RPMI7951 (cell line): ENCODE measurements at places on chromosomes 1 and 21.
A peak's percentile ranks its signal among the peaks of the same experiment; 100 is the strongest.

DNA sequence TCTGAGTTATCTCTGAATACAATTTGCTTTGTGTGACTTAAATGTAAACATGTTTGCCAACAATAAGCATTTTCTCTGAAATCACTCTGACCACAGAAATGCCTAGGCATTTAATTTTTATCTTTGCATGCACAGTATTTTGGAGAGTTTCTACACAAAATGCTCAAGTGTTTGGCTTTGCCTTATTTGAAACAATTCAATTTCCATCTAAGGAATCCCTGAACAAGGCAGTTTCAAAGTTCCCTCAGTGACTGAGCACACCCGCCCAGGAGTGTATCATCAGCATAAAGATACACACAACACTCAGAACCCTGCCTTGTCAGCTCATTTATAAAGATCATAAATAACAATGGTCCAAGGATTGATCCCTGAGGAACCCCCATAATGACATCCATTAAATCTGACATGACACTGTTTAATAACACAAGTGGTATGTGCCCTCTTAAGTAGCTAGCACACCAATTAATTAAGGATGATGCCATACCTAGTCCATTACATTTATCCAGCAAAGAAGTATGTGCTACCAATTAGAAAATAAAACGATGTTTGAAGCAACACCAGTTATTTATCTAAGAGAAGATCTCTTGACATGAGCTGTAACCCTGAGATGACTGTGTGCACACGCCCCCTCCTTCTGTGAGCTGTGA is 585.8 kb downstream of the ADGRL2 start:
- DNase-seq, result no peak

DNA sequence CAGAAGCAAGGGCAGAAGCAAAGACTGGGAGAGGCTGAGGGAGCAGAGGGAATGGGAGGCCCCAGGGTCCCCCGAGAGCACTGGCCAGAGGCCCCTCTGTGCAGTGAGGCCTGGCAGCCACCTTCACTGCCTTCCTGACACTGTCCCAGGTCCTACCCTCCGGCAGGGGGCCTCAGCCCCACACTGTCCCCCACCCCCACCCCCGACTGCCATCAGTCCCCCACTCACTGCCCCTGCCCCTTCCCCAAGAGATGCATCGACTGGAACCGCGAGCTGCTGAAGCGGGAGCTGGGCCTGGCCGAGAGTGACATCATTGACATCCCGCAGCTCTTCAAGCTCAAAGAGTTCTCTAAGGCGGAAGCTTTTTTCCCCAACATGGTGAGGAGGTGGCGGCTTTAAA is 13.0 kb upstream of the PADI6 start:
- no peak for DNase-seq

GRCh38 chr1:212596798-212597197 is 11.8 kb upstream of the ATF3 start:
- no peak for DNase-seq

- DNase-seq, result no peak
These were observed 62.8 kb downstream of the IGSF21 start for GRCh38 chr1:18170444-18170843.

DNA sequence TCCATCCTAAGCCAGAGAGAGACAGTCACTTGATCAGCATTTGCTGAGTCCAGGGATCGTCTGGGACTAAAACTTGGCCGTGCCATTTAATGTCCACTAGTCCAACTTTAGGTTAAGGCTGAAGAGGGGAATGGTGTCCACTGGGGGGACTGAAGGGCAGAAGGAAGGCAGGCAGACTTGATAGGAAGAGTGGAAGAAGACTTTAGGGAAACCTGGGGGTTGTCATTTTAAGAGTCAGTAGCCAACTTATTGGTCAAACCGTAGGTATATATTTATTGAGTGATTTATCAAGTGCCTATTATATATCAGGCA is 1.3 kb upstream of the LMOD1 start:
- DNase-seq, result peak; percentile 17

- DNase-seq, result peak; percentile 75
These were observed 87.3 kb downstream of the USP24 start for GRCh38 chr1:55127827-55128343.

- no peak for DNase-seq
These were observed 15.9 kb downstream of the RABIF start for GRCh38 chr1:202873026-202873425.

GRCh38 chr1:191711961-191712360 is 446.3 kb upstream of the RGS18 start:
- no peak for DNase-seq

DNA sequence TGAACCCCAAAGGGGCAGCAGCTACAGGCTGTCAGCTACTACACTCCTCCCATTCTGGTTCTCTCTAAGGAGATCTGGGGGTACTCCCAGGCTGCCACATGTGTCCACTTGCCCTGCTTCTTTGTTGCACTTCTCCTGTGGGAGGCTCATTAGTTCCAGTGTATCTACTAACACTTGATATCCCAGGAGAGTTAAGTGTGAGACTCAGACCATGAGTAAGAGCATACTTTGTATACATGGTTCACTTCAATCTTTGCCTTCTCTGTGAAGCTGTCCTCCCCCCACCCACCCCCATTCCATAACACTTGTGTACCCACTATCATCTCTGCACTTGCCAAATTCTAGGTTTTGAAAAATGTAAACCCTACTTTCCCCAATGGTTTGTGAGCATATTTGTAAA is 34.9 kb upstream of the GADD45A start:
- no peak for DNase-seq

DNA sequence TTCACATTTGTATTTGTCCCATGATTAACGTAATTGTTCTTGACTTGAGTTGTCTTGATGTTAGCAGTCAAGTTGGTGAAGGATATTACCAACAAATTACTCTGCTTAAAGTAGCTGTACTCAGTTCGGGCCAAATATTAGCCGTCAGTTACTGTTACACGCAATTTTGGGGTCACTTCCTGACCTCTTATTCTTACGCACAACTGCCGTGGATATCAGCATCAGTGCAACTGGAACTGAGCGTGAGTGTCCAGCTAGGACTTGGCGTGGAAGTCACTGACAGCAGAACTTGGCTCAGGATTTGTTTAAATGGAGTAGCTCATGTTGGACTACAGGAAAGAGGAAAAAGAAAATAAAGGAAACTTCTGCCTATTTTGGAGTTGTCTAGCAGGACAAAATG is 56.4 kb downstream of the ADAMTS1 start:
- no peak for DNase-seq

DNA sequence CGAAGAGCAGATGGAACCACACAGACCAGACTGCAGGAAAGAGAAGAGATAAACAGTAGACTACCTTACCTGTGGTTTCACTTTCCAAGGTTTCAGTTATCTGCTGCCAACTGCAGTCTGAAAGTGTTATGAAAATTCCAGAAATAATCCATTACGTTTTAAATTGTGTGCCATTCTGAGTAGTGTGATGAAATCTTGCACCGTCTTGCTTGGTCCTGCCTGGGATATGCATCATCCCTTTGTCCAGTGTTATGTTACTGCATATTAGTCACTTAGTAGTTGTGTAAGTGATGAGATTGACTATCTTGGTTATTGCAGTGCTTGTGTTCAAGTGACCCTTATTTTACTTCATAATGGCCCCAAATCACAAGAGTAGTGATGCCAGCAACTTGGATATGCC is 33.9 kb downstream of the DNAJC6 start:
- peak; percentile 14 for DNase-seq

- DNase-seq, result no peak
These were observed 162.4 kb upstream of the BEND5 start for GRCh38 chr1:48939042-48939441.

DNA sequence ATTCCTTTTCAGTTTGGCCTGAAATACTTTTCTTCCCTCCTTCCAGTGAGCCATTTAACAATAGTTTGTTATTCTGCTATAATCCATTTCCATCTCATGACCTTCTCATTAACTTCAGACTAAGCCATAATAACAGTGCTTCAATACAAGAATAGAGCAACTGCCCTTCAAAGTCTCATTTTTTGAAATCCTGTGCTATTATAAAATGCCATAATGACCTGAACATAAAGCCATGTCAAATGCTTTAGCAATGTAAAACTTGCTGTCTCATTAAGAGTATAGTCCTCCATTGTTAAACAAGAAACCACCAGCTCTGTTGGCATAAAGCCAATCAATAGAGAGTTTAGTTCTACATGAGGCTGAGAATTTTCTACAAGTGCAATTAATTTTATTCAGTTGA is 9.6 kb upstream of the PIGK start:
- no peak for DNase-seq

GRCh38 chr1:119002028-119002686 is 14.0 kb upstream of the TBX15 start:
- peak; percentile 83 for DNase-seq

DNA sequence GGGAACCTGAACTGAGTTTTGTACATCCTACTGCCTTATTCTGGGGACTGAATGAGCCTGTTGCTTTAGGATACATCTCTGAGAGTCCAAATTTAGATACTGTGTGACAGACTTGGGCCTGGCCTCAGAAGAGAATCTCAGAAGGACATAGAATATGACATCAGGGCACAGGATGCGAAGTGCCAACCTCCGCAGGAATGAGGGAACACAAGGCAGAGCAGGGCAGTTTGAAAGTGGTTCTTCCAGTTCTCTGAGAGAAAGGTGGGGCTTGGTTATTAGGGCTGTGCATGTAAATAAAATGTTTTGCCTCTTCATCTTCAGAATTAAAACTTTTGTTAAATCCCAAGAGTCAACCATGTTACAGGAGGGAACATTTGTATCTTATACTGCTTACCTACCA is 23.1 kb downstream of the TRAF5 start:
- DNase-seq, result no peak

DNA sequence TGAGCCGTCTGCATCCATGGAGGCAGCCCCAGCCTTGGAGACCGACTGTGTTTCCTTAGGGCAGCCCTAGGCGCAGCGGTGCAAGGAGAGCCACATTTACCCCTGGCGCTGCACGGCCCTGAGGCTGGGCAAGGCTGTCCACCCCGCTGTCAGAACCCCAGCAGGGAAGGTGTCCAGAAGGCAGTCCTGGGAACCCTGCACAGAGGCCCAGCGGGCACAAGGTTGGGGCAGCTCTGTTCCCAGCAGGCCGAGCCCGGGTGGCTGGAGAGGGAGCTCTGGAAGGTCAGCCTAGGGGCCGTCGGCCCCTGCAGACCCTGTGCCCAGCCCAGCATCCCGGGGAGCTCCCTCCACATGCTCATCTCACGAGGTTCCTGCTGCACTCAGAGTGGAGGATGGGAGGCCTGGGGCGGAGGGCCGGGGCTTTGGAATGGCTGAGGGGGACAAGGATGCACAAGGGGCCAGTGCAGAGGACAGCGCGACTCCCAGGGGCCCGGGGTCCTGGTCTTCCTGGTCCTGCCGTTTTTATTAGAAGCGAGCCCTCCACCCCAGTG is 19.9 kb upstream of the SAMD11 start:
- DNase-seq, result no peak
